Dermis blood vessel endothelial cell (primary cell): ENCODE measurements at places on chromosomes 3 and 15.
A peak's percentile ranks its signal among the peaks of the same experiment; 100 is the strongest.

- DNase-seq, result no peak
Observed at GRCh38 chr3:194777729-194778128, 92.0 kb downstream of the FAM43A start.

DNA sequence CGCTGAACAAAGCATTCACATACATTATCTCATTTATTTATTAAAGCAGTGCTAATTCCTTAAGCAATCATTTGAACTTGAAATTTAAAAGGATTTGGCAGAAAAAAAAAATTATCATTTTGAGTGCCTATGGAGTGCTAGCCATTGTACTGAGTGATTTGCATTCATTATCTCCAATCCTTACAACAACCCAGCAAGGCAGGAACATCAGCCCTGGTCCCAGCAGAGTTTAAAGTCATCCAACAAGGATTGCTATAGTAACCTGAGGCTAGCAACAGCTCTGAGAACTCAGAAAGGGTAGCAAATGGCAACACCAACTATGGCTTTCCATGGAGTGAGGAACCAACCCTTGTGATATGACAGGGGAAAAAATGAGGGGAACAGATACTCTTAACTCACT, 237.6 kb upstream of the SETMAR start:
- DNase-seq, result no peak

GRCh38 chr15:56839099-56839498, 79.3 kb upstream of the TCF12 start:
- no peak for DNase-seq

- DNase-seq, result no peak
Observed at GRCh38 chr3:150411976-150412375, 3.9 kb downstream of the TSC22D2 start.

DNA sequence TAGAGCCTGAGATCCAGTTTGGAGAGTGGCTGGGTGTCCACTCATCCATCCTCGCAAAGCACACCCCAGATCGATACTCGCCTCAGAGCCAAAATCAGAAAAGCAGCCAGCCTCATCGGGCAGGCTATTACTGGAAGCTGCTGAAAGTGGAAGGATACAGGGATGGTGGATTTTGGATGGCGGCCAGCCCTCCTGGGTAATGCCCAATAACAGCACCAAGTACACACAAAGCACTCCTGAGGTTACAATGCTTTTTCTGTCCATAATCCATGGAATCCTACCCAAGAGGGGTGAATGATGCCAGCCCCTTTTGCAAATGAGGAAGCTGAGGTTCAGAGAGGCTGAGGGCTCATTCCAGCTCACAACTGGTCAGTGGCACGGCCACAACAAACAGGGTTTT, 93.1 kb upstream of the SLC6A11 start:
- DNase-seq, result no peak

DNA sequence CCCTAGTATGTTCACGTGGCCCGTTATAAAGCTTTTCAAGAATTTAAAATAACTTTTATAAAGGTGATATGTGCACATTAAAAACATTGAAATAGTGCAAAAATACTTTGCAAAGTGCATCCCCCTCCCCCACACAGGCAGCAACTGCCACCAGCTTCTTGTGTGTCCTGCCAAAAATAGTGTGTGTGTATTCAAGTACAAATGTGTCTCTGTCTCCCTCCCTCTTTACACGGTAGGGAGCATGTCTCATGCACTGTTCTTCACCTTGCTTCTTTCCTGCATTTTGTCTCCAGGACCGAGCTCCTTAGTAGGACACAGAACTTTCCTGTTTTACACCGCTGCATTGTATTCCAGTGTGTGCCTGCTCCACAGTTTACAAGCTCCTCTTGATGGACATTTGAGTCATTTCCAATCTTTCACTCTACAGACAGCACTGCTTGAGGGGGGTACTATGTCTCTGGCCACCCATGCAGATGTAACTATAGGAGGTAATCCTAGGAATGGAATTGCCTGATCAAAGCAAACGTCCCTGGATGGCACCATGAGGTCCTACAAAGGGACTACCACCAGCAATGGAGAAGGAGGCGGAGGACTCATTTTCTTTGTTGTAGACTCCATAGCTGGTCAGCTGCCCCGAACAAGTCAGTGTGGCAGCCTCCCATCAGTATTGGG, 52.4 kb downstream of the SLC6A6 start:
- DNase-seq, result no peak

DNA sequence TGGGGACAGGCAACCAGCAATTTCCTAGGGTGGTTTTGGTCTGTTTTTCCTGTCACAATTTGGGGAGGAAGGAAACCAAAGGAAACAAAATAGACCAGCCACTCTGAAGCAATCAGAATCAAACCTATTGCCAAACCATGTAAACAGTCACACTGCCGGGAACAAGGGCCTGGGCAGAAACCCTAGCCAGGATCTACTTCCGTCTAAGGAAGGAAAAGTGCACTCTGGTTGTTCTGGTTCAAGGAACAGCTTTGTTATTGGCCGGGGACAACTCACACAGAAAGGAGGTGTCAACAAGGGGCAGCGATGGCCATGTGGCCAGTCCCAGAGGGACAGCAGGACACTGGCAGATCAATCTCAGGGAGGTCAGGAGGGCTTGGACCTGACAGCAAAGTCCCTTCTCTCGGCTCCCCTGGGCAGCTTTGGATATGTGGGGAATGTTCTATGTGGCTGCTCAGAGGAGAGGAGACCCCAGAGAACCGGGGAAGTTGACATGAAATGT, 17.5 kb upstream of the RAD18 start:
- DNase-seq, result no peak

DNA sequence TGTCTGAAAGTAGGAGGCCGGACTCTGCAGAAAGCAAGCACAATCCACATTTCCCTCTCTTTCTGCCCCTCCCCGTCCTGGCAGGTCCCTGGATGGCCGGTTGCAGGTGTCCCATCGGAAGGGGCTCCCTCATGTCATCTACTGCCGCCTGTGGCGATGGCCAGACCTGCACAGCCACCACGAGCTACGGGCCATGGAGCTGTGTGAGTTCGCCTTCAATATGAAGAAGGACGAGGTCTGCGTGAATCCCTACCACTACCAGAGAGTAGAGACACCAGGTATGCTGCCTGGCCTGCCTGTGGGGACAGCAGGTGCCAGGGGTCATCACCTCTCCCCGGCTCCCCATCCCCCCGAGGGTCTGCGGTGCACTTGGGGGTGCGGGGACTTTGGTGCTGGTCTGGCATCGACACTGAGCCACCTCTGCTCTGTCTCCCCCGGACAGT, 89.6 kb downstream of the AAGAB start:
- no peak for DNase-seq

DNA sequence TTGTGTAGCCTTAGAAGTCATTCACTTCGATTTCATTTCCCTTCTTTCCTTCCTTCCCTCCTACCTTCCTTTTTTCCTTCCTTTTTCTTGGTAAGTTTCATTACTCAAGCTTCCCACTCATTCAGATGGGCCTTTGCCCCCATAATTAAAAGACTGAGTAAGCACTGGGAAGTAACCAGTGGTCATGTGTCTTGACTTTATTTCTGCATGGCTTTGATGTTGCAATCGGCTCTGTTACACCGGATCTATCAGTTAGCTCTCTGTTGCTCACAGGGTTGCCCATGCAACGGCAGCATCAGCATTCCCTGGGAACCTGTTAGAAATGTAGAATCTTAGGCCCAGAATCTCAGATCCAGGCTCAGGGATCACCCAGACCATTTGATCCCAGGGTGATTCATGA, 25.6 kb upstream of the LARS2 start:
- no peak for DNase-seq

DNA sequence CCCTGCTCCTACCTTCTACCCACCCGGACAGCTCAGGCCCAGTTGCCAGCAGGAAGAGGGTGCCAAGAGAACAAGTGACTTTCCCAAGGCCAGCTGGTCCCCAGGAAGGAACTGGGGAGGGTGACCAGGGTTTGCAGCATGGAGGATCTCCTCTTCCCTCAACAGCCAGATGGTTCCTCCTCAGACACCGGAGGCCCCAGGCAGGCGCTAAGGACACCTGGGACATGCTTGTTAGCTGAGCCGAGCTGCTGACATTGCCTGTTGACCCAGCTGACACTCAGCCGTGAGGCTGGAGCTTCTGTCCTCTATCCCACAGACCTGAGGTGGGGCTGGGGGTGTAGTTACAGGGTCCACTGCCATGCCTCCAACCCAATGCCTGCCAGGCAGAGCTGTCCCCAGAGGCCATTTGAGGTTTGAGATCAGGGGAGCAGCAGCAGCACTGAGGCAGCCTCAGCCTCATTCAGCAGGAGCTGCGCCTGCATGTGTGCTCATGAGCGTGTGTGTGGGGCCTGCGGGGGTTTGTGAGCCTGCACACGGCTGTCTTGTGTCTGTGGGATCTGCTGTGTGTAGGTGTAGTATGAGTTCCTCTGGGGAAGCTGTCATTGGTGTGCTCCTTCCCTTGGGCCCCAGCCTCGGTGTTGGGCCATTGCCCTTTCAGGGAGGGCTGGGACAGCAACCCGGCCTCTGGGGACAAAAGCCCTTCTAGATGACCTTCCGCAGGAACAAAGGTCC, 7.1 kb downstream of the CPLX3 start:
- DNase-seq, result no peak

DNA sequence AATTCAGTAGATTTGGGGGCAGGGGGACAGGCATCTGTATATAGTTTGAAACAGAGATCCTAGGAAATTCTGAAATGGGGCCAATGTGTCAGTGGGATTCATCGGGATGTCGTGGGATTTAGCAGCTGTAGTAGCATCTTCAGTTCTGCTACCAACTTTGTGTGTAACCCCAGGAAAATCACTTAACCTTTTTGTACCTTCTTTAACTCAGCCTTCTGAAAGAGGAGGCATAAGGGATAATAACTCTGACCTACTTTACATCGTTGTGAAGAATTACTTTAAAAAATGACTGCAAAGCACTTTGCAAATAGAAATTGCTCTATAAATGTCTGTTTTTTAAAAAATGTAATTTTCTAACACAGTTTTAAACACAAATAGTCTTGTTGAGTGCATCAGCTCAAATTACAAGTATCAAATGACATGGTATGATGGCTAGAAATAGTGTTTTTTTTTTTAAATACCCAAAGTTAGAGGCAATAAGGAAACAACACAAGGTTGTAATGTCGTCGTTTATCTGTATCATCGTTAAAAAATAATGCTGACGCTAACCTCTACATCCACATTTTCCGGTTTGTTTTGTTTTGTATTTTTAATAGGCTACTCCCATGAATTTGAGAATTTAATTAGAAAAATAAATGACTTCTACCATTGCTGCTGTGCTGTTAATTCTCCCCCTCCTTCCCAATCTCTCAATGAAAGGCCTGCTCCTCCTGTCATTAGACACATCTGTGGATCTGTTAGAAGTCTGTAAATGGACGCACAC, 338.5 kb downstream of the PTPRG start:
- no peak for DNase-seq

DNA sequence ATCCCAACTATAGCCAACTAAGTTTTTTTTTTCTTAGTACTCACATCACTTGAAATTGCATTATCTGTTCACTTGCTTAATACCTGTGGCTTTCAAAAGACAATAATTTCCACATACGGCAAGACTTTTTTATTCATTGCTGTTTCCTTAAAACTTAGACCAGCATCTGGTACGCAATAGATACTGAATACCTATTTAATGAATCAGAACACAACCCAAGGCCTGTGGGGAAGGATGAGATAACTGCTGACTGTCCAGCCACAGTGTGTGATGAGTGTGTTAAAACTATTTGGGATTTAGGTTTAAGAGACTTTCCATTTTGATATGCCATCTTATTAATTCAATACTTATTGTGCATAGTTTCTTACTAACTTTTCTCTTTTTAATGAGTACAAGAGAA, 988.7 kb downstream of the NTRK3 start:
- DNase-seq, result no peak

DNA sequence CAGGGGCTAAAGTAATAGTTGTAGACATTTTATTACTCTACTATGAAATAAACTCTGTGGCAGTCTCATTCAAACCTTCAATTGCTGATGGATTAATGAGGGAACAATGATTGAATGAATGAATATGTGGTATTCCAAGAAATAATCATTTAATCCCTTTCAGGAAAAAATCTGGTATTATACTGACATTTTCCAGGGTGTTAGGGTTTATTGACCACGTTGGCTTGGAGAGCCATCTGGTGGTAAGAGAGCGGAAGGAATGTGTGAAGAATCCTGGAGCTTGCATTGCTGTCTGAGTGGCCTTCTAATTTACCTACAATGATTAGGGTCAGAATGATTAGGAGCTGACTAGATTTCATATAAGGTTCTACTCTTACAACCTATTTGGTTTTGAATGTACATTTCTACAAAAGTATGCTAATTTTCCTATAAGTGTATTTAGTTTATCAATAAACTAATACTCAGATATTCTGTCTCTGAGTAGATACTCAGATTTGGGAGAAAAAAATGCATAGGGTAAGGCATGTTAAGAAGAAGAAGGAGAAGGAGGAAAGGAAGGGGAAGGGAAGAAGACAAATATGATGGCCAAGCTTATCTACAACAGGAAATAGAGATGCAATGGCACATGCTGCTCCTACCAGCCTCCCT, 249.9 kb downstream of the ROBO1 start:
- DNase-seq, result peak; percentile 76

DNA sequence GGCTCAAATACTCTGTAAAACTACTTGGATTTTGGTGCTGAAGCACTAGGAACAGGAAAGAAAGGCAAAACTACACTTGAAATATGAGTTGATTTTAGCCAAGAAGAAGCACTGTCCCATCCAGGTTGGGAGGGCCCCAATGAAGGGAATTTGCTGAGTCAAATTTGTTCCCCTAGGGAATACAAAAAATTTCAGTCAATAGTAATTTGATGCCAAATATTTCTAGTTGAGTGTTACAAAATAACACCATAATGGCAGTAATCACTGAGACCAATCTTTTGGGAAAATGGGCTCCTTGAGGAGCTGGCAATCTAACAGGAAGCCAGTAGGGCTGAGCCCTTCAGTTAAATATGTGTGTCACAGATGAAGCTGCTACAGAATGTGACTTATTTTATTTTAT, 896.9 kb downstream of the DIPK2A start:
- no peak for DNase-seq

- DNase-seq, result peak; percentile 34
Observed at GRCh38 chr15:43105077-43105736, 631 bp downstream of the UBR1 start.

GRCh38 chr3:107855710-107856109, 235.1 kb downstream of the CD47 start:
- DNase-seq, result peak; percentile 59

- no peak for DNase-seq
Observed at GRCh38 chr3:189490337-189490736, 140.9 kb upstream of the TP63 start.

- no peak for DNase-seq
Observed at GRCh38 chr15:62653122-62653521, 389.4 kb upstream of the TPM1 start.

- no peak for DNase-seq
Observed at GRCh38 chr3:125957674-125958510, 11.1 kb upstream of the ROPN1B start.

DNA sequence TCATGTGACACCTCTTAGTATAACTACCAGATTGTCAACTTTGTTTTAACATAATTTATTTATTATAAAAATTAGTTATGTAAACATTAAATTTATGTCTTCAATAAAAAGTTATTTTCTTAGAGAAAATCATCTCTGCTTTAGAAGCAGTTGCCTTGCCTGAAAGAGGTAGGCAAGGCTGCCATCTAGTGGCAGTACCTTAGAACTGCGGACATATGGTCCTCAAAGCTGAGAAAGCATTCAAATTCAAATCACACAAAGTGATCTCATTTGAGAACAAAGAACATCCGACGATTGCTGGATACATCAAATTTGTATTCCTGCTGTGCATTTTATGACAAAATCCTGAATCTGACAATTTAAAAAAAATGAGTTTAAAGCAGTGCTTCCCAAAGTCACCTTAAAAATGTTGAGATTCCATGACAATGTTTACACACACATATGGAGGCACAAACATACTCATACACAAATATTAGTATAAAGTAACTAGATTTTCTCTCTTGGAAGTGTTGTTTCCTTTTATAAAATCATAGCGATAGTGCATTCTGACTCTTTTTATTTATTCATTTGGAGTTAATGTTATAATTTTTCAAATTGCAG, 617.4 kb downstream of the CADM2 start:
- peak; percentile 68 for DNase-seq
